ENCODE measurements at places on chromosomes 1 and 21. TPM values are rescaled to one million over a fixed set of nuclear protein-coding genes. Genes with fewer than 3 reads are reported as not detected.

DNA sequence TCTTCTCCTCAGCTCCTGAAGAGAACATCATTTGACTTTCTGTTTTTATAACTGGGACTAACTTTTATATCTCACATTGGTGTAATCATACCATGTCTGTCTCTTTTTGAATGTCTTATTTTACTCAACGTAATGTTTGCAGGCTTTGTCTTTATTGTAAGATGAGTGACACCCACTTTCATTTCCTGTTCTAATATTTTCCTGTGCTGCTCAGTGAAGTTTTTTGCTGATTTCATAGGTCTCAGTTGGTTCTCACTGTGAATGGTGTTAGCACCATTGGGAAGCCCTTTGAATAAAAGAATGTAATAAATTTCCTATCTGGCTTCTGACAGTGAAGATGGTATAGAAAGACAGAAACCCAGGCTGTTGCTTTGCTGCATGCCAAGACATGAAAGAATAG, 84.0 kb downstream of the RAVER2 start:
- no peak for DNase-seq

DNA sequence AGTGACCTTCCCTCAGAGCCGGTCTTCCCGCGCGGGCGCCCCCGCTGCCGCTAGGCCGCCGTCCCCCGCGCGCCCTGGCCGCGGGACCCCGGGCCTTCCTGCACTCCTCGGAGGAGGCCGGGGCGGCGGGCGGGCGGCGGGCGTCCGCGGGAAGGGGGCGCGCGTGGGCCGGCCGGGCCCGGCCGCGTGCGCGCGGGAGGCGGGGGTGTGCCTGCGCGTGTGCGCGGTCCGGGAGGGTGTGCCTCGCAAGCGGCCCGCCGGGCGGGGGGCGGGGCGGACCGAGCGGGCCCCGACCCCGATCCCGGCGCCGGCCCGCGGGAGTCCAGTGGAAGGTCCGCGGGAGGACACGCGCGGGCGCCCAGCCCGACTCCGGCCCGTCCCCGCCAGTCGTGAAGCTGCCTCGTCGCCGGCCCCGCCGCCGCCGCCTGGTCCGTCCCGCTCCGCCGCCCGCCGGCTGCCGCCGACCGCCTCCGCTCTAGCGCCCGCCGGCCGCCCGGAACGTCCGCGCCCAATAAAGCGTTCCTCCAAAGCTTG, 438 bp downstream of the MRPS6 start:
- DNase-seq, result no peak

Gene XCL1
- 0.39 TPM for total RNA-seq

DNA sequence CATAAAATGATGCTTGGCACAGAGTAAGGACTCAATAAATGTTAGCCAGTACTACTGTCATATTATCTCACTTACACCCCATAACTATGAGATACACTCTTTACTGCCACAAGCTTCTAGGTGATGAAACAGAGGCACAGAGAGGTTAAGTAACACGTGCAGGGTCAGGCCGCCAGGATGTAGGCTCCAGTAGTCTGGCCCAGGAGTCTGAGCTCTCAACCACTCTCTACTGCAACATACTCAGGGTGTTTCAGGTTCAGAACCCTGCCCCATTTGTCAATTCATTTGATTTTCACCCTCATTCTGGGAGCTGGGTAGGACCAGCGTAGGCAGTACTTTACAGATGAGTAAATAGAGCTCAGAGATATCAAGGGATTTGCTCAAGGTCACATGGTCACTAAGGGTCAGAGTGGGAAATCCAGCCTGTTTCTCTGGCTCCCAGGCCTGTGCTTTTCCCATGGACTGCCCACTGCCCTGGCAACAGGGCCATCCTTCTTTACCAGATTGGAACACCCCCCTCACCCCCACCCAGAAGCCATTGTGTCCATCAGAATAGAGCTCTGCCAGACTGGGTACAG, 21.2 kb downstream of the IQGAP3 start:
- no peak for DNase-seq

GRCh38 chr1:6440198-6441126, 15.9 kb downstream of the ESPN start:
- no peak for DNase-seq

Measured in skin of body (tissue), 3 donors.